ENCODE measurements at places on chromosomes 13 and 19. TPM values are rescaled to one million over a fixed set of nuclear protein-coding genes. Genes with fewer than 3 reads are reported as not detected.
A peak's percentile ranks its signal among the peaks of the same experiment; 100 is the strongest.

DNA sequence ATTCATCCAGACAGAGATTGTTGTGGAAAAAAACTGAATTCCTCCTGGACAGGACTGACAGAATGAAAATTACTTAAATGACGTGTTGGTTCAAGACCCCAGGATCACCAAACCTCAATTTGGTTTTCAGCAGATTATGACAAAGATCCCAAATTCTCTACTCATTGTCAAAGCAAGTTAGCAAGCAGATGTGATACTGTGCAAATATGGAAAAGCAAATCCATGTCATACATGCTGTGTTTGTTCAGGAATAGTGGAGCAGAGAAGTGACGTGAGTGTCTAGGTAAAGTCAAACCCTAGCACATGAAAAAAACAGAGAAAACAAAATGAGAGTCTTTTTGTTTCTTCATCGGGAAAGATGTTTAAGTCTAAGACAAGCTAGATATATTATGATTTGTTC is 169.2 kb upstream of the NBEA start:
- no peak for DNase-seq

DNA sequence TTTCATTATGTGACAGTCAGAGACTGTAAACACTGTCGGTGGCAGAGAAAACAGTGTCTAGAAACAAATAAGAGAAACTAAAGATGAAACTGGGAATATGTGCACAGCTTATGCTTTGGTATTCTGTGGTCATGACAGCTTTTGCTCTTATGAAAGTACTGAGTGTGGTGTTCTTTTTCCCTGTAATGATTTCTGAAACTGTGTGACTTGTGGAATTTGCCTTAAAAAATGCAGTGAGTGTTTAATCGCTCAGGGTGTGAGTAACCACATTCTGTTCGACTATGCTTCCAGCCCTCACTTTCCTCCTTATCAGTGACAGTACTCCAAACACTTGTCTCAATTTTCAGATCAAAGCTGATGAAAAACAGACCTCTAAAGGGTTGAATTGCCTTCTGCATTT is 66.9 kb upstream of the DIAPH3 start:
- no peak for DNase-seq

- no peak for DNase-seq
Observed at GRCh38 chr19:46427518-46428045, 1.2 kb downstream of the PNMA8C start.

GRCh38 chr13:95546919-95547318 is 5.6 kb upstream of the CLDN10 start:
- no peak for DNase-seq

DNA sequence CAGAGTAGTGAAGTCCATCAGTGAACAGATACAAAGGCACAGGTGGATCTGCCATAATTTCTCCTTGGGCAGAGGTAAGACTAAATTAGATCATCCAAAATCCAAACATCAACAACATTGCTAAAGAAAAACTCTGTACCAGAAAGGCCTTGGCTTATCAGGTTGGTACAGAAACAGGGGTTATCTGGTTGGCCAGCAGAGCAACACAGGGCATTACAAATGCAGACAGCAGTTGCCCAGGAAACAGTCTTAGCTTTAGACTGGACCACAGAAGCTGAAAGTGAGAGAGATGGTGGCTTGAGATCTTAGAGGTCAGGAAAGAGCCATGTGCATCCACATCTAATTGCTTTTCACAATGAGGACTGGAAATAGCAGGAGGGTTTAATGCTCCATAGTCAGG is 26.6 kb upstream of the DGKH start:
- DNase-seq: no peak

The TUBB4A gene
- 2.8 TPM for total RNA-seq

DNA sequence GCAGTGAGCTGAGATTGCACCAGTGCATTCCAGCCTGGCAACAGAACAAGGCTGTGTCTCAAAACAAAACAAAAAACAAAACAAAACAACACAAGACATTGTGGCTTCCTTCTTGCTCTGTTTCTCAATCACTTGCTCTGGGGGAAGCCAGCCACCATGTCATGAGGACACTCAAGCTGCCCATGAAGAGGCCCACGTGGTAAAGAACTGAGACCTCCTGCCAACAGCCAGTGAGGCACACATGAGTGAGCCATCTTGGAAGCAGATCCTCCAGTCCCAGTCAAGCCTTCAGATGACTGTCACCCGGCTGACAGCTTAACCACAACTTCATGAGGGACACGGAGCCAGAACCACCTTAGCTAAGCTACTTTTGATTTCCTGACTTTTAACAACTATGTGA is 25.2 kb downstream of the CPT1C start:
- DNase-seq: no peak

The GSX1 gene
- not detected for total RNA-seq

The GAPDHS gene
- not detected for total RNA-seq

DNA sequence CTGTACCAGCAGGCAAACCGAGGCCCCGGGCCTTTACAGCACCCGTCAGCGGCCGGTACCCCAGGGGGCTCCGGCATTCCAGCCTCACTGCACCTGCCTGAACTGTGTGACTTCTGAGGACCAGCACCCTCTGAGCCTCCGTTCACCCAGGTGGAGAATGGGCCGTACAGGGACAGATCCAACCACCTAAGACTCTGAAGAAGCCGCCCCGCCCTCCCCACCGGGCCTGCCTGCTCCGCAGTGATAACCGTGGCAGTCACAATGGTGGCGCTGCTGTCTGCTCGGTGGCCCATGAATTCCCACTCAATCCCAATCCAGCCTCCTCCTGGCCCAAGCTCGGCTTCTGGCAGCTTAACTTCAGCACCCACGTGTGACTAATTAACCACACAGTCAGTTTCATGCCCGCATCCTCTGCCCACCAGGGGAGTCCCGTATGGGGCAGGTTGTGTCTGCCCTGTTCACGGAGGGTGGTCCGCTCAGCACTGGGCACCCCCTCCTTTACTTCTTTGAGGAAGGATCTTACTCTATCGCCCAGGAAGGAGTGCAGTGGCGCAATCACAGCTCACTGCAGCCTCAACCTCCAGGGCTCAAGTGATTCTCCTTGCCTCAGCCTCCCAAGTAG is 3.4 kb downstream of the TCF3 start:
- peak; percentile 22 for DNase-seq

The NLRP12 gene
- 0.22 TPM for total RNA-seq
